ENCODE measurements at places on chromosomes 12 and 14. TPM values are rescaled to one million over a fixed set of nuclear protein-coding genes. Genes with fewer than 3 reads are reported as not detected.

RNF212B gene
- total RNA-seq, result not detected

TAS2R20 gene
- 2.1 TPM for total RNA-seq

BDKRB2 gene
- 43.9 TPM for total RNA-seq

DNA sequence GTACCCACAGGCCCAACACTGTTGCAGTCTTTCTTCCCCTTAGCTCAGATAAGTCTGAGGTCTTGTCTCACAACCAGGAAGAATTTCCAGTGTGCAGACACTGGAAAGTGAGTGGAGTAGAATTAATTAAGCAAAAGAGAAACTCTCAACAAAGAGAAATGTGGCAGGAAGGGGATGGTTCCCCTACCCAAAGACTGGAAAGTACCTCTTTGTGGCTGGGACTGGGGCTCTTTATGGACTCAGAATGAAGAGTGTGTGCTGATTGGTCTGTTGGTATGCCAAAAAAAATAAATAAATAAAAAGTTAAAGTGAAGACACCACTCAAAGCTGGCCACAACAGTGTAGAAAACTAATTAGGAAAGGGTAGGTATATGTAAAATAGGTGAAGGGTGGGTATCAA lies 26.4 kb downstream of the GLIPR1L1 start:
- DNase-seq, result no peak

C1QL4 gene
- total RNA-seq, result 0.17 TPM

DNA sequence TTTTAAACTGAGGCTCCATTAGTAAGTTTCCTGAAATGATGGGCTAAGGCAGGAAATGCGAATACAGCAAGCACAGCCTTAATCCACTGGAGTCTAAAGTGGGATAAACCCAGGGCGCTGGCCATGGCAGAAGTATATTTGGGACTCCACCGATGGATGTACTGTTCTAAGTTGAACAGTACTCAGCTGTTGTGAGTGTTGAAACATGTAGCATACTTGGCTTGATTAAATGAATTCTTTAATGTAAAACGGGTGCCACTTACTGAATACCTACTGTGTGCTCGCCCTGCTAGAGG lies 996 bp downstream of the SSPN start:
- DNase-seq, result peak; percentile 48
